Cortex of kidney (tissue), 1 donor: ENCODE measurements at places on chromosomes 12 and 14.

- no peak for DNase-seq
Measured at GRCh38 chr14:73726025-73726961, 12.1 kb upstream of the PNMA1 start.

- no peak for DNase-seq
Measured at GRCh38 chr12:114888448-114888847, 204.5 kb upstream of the TBX3 start.

GRCh38 chr14:68713782-68714181 lies 79.1 kb downstream of the ZFP36L1 start:
- DNase-seq, result no peak

- DNase-seq, result no peak
Measured at GRCh38 chr12:65878540-65878939, 54.3 kb downstream of the HMGA2 start.

DNA sequence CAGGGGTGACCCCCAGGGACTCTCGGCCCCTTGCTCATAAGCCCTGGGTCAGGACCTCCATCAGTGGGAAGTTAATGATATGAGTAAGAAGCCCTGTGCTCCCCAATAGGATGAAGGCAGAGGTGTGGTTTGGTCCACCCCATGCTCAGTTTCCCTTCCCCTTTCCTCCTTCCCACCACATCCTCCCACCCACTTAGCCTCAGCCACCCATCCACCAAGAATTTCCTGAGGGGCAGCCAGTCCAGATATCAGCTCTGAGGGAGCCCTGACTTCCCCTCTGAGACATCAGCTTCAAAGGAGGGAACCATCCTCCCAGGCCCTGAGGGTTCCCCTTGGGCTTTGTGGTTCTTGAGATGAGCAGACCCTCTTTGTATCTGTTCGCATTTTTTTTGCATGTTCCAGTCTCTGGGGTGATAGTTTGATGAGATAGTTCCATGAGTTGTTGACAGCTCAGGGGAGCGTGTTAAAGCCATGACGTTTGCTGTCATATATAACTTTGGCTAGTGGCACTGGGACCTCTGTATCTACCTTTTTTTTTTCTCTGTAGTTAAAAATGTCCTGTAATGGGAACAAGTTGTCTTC lies 71.2 kb downstream of the LGMN start:
- no peak for DNase-seq

- no peak for DNase-seq
Measured at GRCh38 chr14:35155962-35156361, 33.6 kb downstream of the PRORP start.

DNA sequence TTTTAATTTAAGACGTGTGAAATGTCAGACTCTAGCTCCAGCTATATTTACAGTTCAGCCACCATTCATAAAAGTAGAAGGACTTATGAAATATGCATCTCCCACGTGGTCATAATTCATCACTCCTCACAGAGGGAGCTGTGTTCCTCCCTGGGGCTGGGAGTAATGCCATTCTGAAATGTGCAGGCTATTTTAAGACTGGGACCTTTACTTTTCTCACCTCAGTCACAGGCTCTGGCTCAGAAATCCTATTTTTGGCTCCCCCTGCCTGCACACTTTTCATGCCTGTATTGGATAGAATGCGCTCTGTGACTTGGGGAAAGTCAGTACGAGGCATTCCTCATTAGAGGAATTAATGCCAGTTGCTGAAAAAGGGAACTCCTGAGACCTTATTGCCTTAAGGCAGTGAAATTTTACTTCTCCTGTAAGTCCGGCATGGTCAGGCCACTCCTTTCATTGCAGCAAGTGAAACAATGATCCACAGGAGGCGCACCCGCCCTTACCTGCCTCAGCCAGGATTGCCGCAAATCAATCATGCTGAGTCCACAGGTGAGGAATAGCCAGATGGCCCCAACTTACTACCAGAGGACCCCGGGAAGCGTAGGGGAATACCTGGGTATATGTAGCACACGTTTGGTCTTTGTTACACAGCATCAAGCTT lies 1133.2 kb upstream of the TMEM132C start:
- DNase-seq, result no peak

DNA sequence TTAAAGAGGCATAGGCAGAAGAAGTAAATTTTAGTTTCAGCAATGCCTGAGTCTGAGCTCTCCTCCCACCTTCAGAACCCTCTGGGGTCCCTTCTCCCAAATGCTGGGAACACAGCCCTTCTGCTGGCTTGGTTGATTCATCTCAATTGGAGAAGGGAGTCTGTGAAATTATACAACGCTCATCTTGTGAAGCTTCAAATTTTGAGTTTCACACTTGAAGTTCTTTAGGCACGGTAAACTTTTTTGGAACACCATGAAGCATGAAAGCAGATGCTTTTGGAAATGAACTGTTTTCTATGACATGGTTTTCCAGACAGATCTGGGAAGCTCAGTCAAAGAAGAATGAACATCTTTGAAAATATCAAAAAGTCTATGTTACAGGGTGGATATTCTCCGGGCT lies 69.9 kb downstream of the TBK1 start:
- DNase-seq, result no peak

- no peak for DNase-seq
Measured at GRCh38 chr14:76274324-76274723, 101.6 kb upstream of the ESRRB start.

- DNase-seq, result no peak
Measured at GRCh38 chr14:88562831-88563686, at the start of gene ZC3H14. ZC3H14 (plus strand) TSS chr14:88563037; CDS start chr14:88563134, 97 bp downstream.

- no peak for DNase-seq
Measured at GRCh38 chr14:47207617-47208016, 467.8 kb downstream of the MDGA2 start.

DNA sequence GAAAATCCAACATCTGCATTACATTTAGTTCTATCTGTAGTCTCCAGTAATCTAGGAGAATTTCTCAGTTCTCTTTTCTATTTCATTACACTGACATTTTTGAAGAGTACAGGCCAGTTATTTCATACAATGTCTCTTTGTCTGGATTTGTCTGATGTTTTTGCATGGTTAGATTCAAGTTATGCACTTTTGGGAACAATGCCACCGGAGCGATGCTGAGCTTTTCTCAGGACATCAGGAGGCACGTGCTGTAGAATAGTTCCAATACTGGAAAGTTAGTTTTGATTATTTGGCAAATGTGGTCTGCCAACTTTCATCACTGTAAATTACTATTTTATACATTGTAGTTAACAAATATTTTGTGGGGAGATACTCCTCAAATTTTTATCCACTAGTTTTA lies 43.1 kb downstream of the ALDH1L2 start:
- DNase-seq, result no peak

DNA sequence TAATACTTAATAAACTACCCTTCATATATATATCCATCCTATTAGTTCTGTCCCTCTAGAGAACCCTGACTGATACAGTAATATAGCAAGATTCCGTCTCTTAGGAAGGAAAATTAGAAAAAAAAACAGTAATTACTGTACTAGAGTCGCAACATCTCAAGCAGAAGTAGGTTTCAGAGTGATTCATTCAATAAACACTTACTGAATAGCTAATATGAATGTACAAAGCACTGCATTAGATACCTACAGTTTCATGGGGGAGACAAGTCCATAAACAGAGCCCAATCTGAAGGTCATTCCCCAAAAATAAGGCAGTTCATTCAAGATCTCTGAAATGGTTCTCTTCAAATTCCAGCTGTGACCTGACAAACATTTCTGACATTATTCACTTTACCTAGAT lies 9.9 kb downstream of the CERS5 start:
- no peak for DNase-seq

DNA sequence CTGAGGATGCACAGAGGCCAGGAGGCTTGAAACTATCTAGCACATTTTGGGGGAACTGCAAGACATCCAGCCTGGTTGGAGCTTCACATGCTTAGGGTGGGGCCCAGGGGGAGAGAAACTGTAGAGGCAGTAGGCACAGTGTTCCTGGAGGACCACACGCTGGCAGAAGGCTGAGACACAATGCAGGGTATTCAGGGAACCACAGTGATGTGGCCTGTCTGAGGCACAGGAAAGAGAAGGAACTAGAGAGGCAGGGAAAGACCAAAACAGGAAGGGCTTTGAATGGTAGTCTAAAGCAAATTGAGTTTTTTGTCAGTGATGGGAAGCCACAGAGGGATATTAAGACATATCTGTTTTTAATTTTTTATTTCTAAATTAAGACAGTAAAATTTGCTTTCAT lies 100.2 kb upstream of the PRICKLE1 start:
- DNase-seq, result no peak

DNA sequence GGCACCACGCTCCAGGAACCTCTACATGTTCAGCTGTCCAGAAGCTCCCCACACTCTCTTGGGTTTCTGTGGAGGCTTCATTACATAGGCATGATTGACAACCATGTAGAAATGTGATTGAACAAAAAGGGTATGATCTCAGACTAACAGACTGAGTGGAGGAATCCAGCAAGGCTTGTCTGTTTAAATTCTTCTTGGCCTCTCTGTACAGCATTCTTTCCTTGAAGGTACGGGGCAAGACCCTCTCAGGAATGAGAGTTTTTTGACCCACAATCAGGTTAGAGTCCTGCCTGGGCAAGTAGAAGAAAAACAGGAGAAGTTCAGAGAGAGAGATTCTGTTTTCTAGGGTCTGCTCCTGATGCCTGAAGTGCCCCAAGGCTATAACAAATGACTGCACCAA lies 40.9 kb downstream of the SRGAP1 start:
- no peak for DNase-seq

DNA sequence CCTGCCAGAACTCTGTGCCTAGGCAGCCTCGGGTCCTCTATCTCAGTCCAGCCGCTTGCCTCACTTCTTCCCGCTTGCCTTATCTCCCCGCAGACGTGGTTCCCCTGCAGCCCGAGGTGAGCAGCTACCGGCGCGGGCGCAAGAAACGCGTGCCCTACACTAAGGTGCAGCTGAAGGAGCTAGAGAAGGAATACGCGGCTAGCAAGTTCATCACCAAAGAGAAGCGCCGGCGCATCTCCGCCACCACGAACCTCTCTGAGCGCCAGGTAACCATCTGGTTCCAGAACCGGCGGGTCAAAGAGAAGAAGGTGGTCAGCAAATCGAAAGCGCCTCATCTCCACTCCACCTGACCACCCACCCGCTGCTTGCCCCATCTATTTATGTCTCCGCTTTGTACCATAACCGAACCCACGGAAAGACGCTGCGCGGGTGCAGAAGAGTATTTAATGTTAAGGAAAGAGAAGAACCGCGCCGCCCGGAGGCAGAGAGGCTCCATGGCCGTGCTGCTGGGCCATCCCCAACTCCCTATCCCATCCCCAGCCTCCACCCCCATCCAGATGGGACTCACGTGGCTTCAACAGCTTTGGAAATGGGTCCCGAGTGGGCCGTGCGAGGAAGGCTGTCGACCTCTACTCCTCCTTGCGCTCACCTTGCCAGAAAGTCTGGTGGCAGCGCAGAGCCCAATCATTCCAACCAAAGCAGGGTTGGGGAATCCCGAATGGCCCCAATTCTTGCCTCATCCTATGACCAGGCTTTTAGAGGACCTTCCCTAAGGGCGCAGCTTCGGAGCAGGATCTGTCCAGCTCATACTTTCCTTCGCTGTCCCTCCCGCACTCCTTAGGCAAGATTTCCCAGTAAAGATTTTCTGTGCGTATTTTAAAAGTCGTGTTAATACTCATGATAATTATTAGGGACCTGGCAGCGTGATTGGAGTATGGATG lies 6.5 kb downstream of the HOXC13 start:
- DNase-seq, result no peak

DNA sequence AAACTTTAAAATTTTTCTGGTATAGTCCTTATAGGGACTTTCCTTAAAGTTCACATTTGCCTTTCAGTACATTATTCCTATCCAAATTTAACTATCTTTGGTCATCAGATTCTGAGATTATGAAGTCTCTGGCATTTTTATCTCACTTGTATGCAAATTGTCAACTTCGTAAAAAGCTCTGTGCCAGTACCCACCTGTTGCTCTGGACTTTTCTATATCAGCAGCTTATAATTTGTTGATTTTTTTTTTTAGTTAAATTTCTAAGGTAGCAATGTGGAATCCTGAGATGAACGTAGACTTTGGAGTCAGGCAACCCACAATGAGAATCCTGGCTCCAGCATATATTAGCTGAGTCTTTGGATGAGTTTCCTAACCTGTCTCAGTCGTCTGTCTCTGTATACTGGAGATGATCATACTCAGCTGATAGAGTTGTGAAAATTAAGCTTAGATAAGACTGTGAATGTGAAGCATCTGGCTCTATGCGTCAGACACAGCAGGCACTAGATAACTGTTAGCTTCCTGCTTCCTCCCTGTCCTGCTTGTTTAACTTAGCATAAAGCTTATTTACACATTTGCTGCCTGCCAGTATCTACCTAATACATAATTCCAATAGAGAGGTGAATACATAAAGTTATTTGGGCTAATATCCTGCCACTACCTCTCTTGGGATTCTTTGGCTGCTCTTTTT lies 59.8 kb downstream of the MARK3 start:
- DNase-seq, result no peak

- no peak for DNase-seq
Measured at GRCh38 chr14:92651758-92652406, 96.5 kb downstream of the LGMN start.

DNA sequence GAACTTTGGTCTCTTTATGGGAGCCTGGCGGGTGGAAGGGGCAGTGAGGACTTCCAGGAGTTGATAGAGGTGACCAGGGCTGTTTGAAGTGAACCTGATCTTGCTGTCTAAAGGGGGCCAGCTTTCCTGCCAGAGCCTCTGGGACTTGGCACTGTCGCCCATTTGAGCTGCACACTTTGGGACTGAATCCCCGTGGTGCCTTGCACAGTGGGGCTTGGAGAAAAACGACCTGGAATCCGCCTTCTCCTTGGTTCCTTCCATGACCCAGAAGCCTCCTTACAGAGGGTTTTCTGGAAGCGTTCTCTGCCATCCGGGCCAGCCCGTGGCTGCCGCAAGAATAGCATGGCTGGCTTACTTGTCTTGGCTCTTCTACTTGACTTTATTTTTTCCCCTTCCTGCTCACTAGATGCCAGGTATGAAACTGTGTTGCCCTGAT lies 2.0 kb downstream of the RFLNA start:
- no peak for DNase-seq

DNA sequence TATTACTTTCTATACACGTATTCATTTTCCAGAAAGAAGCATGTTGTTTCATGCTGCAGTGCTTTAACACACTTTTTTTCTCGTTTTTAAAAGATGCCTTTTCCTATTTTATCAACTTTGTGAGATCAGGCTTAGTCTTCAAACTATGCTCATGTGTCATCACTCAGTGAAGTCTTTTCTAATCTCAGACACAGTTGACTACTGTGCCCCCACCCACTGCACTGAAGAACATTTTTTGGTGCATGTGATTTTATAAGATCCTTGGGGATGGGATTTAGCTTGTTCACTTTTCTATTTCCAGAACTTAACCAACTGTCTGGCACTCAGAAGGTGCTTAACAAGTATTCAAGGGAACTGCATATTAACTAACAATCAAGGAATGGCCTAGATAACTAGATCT lies 85.5 kb downstream of the CDK17 start:
- DNase-seq, result no peak

GRCh38 chr12:121490401-121491281 lies 90.2 kb downstream of the KDM2B start:
- no peak for DNase-seq

DNA sequence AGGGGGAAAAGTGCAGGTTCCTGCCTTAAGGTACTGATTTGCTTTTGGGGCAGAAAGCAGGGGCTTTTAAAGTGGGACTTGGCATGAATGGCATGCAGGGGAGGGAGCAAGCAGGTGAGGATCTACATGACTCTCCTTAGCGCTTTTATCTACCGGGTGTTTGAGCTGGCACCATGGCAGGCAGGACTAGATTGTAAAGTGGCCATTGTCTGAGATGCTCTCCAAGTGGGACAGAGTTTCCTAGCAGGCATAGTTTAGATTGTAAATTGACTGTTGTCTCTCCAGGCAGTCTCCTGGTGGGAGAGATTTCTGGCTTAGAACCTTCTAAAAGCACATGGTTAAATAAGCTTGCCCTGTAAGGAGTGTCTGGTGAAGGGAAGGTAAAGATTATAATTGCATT lies 5.3 kb upstream of the DICER1 start:
- no peak for DNase-seq

- DNase-seq, result no peak
Measured at GRCh38 chr12:31702047-31702446, 26.8 kb downstream of the AMN1 start.
